Stimulated activated CD4-positive, alpha-beta T cell treated with anti-CD3 and anti-CD28 coated beads, Interleukin-15, amount 100 ng/mL, for 24 hours (primary cell): ENCODE measurements at places on chromosomes 16 and 17.

DNA sequence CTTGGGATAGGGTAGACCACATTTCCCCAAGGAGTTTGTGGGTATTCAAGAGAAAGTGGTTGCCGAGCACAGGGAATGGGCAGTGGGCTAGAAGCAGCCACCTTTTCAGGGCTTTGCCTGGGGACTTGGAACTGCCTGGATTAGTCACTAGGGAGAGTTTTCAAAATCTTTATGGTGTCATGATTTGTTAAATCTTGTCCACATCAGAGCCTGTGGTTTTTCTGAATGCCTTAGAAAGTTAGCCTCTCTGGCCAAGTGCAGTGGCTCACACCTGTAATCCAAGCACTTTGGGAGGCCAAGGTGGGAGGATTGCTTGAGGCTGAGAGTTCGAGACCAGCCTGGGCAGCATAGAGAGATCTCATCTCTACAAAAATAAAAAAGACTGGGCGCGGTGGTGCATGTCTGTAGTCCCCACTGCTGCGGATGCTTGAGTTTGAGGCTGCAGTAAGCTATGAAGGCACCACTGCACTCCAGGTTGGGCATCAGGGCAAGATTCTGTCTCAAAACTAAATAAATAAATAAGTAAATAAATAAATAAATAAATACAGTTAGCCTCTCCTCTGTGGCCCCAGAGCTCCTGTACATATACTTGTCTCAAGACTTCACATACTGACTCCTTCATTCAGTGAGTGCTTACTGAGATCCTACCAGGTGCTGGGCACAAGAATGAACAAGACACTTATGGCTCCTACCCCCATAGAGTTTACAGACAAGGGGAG lies 76.3 kb upstream of the HNF1B start:
- no peak for DNase-seq

- no peak for DNase-seq
Observed at GRCh38 chr16:66961914-66962313, 848 bp downstream of the CES3 start.

DNA sequence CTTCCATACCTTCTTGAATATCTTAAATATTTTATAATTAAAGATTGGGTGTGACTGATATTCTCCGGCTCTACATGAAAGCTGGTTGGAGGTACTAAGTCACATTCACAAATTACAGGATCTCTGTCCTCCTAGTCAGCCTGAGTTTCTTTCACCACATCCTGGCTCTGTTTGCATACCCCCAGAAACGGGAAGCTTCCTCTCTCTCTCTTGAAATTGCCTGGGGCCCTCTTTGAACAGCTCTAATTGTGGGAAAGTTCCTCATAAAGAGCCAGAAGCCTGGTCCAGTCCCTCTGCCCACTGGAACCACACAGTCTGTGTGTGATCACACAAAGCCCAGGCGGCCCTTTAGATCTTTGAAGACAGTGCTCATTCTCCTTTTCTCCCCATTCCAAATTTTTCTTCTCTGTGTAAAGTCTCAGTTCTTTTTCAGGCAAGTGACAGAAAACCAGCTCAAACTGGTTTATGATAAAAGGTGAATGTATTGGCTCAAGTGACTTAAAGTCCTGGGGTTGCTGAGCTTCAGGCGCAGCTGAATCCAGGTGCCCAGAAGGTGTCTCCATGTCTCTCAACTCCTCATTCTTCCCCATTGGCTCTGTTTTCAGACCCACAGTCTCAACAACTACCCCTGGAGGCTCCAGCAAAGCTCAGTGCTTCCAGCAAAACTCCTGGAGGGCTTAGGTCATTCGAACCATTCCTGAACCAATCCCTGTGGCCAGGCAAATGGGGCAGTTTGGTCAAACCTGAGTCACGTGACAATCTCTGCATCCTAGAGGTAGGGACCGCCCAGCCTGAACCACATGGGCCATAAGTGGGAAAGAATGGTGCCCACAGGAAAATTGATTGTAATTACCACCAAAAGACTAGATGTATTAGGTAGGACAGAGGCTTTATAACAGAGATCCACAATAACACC lies 8.5 kb upstream of the RAI1 start:
- no peak for DNase-seq

DNA sequence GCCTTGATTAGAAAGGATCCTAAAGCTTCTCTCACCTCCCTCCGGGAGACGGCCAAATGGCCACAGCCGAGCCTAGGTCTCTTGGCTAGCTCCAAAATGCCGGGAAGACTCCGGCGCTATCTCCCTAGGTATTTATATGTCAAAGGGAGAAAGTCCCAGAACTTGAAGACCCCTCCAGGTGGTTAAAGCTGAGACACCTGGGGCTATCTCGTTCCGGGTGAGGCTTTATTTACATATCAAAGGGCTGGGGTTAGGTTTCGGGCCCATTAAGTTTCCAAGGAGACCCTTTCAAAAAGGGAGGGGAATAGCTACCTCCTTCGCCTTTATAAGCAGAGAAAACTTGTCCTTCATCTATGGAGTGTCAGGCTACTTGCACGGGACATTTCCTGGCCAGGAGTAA lies 70.9 kb upstream of the KIFC3 start:
- DNase-seq: no peak

DNA sequence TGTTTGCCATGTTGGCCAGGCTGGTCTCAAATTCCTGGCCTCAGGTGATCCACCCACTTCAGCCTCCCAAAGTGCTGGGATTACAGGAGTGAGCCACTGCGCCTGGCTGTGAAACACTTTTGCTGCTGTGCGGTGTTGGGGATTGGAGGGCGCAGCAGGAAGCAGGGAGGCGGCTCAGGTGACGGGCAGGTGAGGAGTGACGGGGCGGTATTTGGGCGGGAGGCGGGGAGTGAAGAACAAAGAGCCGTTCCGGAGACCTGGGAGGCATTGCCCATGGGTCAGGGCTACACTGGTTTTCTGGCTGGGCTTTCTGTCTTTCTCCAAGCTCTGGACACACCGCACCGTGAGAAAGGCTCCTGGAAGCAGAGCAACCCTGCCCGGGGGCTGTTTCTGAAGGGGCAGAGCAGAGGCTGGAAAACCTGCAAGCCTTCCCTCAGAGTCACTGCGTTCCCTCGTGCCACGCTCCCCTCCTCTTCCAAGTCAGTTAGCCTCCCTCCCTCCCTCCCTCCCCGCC lies 22.1 kb downstream of the CRISPLD2 start:
- DNase-seq: no peak

DNA sequence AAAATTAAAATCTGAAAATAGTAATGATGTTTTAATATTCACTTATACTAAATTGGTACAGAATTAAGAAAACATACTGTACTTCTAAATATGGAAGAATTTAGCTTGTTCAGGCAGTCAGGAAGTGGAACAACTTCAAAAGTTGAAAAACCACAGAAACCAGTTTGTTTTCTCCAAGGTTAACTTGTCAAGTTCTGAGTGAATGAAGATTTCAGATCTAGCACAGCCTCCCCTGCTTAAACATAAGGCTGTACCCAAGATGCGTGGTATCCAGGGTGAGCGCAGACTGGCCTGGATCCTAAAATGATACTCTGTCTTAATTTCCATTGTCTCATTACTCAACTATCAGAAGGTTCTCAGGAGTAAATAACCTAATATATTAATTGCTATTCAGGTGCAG lies 730.7 kb upstream of the KIF2B start:
- no peak for DNase-seq

- DNase-seq: no peak
Observed at GRCh38 chr17:73348829-73349095, 37.0 kb upstream of the CDC42EP4 start.

GRCh38 chr16:14186007-14186794 lies 115.1 kb downstream of the MRTFB start:
- DNase-seq: no peak

- no peak for DNase-seq
Observed at GRCh38 chr17:78658281-78658785, 81.1 kb upstream of the DNAH17 start.

- no peak for DNase-seq
Observed at GRCh38 chr17:40568074-40568836, 3.0 kb upstream of the CCR7 start.

GRCh38 chr17:78038748-78039288 lies 80.3 kb downstream of the TNRC6C start:
- no peak for DNase-seq

DNA sequence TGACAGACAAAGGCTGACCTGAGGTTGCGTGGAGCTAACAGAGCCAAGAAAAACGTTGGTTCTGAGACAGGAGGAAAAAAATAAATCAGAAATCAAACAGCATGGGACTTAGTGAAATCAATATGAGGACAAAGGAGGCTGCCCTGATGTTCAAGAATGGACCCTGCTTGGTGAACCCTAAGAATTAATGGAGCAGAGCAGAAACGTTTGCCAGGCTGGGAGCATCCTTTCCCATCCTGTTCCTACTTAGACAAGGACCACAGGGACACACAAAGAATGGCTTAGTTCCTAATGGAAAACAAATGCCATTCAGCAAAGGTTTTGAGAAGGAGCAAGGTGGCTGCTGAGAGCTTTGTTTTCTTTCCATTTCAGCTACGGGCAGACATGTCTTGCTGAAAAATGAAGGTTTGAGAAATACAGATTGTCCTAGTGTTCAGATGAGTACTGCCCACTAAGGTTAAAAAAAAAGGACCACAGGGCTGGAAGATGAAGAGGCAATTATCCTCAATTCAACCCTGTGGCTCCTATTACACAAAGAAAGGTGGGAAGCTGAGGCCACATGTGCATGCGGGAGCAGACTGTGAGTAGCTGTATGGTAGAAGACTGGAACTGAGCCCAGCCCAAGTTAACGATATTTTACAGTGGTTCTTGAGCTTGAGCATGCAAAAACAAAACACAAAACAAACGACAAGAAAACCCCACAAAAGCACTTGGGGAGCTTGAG lies 230.1 kb downstream of the SLC39A11 start:
- DNase-seq: no peak

GRCh38 chr17:59361386-59361785 lies 29.9 kb downstream of the YPEL2 start:
- peak; percentile 42 for DNase-seq

DNA sequence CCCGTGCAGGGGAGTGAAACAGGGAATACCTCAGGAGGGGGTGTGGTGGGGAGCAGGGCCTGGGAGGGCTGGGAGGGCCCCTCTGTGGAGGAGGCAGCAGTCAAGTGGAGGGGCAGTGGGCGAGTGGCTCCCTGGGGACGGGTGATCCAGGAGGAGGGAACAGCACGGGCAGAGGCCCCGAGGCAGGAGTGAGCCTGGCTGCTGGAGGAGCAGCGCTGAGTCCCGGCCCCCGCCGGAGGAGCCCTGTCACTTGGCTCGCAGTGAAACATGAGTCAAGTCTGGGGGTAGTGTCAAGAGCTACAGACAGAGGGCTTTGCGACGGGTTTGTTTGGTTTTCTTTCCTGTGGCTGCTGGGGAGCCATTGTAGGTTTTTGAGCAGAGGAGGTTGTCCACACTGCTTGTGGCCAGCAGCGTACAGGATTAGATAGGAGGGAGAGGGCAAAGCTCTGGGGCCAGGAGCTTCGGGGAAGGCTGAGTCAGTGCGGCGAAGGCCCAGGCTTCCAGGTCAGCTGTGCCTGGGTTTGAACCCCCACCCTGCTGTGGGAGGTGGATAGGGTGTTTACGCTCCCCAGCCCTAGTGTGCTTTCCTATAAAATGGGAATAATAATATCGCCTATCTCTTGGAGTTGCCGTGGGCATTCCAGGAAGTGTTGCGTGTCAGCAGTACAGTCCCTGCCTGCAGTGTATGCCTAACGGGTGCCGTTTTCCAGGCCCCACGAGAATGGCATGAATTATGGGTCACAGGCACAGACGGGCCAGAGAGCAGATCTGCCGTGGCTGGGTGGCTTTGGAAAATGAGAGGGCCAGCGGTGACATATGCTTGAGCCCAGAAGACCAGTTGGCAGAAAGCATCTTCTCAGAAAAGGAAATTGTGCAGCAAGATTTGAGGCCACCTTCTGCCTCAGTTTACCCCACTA lies 115.9 kb upstream of the CIBAR2 start:
- no peak for DNase-seq

GRCh38 chr17:45977976-45978626 lies 20.9 kb upstream of the STH start:
- DNase-seq: no peak

- no peak for DNase-seq
Observed at GRCh38 chr17:37614391-37614790, 5.2 kb upstream of the SYNRG start.

GRCh38 chr16:4376126-4376892 lies 4.7 kb downstream of the VASN start:
- DNase-seq: no peak

DNA sequence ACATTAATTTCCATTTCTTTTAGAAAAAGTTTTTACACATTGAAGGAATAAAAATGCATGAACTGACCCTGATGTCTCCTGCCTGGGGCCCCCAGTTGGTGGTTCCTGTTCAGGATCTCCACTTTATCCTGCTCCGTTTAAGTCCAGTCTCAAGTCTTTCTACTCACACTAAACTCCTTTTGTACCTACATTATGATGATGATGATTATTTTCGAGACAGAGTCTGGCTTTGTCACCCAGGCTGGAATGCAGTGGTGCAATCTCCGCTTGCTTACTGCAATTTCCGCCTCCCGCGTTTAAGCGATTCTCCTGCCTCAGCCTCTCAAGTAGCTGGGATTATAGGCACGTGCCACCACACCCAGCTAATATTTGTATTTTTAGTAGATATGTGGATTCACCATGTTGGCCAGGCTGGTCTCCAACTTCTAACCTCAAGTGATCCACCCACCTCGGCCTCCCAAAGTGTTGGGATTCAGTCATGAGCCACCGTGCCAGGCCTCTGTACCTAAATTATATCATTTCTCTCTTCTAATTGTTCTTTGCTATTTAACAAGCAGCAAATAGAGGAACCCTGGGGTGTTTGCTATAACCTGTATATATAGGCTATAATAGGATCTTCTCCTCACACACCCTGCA lies 2.2 kb upstream of the FOXK2 start:
- DNase-seq: no peak

- DNase-seq: peak; percentile 24
Observed at GRCh38 chr17:59221159-59221847, 992 bp downstream of the GDPD1 start.

GRCh38 chr17:57935833-57936807 lies 19.1 kb downstream of the CUEDC1 start:
- DNase-seq: no peak

DNA sequence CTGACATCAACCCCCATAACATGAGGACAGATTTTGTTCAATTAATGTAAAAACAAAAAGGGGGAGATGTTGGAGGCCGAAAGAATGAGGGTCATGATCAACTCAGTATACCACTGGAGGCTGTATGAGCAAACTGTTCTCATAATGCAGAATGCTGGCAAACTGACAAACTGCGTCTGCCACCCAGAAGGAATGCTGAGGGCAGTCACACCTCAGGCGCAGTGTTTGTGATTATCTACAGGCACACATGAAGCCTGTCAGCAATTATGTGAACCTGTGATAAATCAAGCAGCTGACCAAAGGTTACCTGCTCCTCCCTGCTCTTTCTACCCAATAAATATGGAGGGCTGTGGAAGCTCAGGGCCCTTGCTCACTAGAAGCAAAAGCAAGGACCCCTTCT lies 27.3 kb downstream of the CD300LG start:
- DNase-seq: no peak

- DNase-seq: no peak
Observed at GRCh38 chr16:78816499-78817195, 717.2 kb downstream of the WWOX start.

DNA sequence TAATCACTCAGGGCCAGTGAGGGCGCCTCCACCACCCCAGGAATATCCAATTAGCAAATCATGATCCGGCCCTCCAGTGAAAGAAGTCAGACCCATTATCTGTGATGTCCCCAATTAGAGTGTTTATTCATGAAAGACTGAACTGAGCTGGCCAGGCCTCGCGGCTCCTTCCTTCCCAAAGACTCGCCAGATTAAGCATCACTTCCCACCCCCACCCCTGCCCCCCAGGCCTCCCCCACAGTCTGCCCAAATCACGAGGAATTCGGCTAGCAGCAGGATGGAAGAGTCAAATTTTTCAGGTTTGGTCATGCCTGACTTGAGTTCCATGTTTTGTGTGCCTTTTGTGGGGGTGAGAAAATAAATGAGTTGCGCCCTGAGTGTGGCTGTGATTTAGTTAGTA lies 298.4 kb upstream of the SALL1 start:
- no peak for DNase-seq
